ENCODE measurements at places on chromosomes 11 and 22. TPM values are rescaled to one million over a fixed set of nuclear protein-coding genes. Genes with fewer than 3 reads are reported as not detected.

CD151 gene
- total RNA-seq: 44.1 TPM

DNA sequence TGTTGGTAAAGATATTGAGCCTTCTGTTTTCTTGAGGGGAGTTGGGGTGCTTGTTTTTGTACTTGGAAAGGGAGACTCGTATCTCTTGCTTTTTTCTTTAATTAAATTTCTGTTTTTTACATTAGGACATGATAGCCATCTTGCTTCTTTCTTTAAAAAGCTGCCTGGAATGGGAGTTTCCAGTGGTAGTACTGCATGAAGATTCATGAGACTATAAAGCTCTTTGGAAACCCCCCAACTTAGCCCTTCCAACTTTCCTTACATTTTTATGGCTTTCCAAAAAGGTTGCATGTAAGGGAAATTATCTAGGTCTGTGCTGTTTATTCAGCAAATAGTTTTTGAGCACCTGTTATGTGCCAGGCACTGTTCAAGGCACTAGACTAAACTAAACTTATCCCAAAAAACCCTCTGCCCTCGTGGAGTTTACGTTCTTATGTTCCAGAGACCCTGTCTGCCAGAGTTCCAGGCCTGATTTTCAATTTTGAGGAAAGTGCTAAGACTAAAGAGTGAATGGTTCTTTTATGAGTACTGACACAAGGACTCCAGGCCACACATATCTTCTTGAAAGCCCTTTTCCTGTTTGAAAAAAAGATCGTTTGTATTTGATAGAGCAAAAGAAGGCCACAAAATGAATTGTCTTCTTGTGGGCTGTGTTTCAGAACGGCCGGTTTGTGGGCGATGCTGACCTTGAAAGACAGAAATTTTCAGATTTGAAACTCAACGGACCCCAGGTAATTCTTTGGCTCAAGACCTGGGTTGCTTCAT is 31.9 kb downstream of the CTNND1 start:
- no peak for DNase-seq

AIFM3 gene
- 4.2 TPM for total RNA-seq

HIKESHI gene
- total RNA-seq: 57.9 TPM

TSPAN18 gene
- 19.7 TPM for total RNA-seq

- no peak for DNase-seq
These were observed 189.8 kb downstream of the SNX19 start for GRCh38 chr11:130726234-130727037.

- DNase-seq: no peak
These were observed 30.4 kb downstream of the CBL start for GRCh38 chr11:119236490-119236889.

RBMXL2 gene
- total RNA-seq: not detected

GRCh38 chr11:16598032-16598431 is 140.4 kb upstream of the C11orf58 start:
- no peak for DNase-seq

GRCh38 chr11:46661836-46662235 is 38.6 kb downstream of the ARHGAP1 start:
- DNase-seq: no peak

DNA sequence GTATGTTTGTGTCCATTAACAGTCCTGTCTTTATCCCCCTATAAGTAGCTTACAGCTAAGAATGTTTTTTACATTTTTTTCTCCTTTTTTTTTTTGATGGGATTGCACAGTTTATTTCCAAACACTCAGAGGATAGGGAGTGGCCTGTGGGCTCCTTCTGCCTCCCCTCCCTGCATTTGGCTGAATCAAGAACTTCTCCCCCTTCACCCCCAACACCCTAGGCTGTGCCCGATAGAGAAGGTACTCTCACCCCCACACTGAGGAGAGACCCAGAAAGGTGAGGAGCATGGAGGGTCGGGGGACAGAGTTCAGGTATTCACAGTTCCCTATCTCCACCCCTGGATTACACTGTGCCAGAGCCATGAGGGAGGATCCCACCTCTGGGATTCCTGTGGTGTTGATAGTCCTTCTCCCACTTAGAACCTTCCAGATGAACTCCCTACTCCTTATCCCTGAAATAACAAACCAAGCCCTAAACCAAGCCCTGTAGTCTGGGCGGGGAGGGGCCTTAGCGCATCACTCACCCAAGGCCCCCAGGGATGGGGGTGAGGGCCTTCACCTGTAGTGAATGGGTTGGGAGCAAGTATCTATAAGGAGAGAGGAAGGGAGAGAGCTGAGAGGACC is 97.1 kb downstream of the ADAMTS15 start:
- DNase-seq: no peak

Measured in occipital lobe (tissue), 3 donors.